GM13976 (cell line): ENCODE measurements at places on chromosomes 12 and 14.
A peak's percentile ranks its signal among the peaks of the same experiment; 100 is the strongest.

DNA sequence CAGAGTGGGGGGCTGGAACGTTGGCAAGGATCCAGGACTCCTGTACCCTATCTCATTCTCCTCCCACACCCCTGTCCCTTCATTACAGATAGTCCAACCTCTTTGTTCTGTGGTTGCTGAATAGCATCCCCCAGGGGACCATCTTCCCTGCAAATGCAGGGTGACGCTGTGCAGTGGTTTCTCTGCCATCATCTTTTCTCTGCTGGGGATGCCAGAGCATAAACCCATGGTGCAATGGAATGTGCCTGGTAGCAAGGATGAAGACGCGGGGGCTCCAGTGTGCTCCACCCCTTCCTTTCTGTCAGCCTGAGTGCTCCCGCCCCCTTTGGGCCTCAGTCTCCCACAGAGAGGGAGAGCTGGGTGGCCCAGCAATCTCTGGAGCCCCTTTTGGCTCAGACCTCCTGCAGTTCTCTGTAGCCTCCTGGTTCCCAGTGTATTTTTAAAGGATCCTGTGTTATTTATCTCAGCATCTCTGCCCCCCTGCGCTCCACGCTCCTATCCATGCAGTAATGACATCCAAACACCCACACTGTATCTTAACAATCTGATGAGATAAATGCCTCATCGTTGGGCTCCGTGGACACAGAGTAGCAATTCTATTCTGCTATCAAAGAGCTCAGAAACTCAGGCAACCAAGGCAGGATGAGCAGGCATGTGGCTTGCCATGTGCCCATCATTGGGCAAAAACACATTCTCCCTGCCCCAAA, 212.8 kb downstream of the CACNA1C start:
- no peak for DNase-seq

DNA sequence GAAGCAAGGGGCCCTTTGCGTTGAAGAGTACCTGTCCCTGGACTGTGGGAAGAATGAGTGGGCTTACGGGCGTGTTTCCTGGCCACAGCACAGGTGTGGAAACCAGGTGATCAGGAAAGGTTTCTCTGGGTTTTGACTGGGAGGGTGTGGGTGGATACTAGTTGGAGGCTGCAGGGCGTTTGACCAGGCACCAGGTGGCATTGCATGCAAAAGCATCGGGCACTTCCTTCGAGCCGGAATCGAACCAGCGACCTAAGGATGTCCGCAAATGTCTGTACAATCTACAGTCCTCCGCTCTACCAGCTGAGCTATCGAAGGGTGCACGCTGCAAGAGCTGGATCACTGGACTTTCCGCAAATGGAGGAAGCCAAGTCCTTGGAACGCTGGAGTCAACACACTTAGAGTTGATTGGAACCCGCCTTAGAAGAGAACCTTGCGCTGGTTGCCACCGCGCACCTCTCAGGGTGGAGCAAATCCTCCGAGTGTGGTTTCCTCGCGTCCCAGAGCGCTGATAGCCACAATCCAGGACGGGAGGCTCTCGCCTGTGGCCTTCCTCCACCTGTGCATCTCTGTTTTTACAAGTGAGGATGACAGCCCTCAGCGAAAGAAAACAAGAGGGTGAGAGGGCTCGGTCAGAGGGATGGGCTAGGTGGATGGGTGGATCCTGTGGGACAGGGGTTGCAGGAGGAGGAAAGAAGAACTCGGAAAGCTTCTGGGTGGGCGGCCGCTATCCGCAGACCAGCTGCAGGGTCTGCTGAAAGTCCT, 21.2 kb upstream of the RNASE4 start:
- peak; percentile 63 for DNase-seq

- no peak for DNase-seq
These were observed 37.3 kb downstream of the VDR start for GRCh38 chr12:47867495-47867941.

DNA sequence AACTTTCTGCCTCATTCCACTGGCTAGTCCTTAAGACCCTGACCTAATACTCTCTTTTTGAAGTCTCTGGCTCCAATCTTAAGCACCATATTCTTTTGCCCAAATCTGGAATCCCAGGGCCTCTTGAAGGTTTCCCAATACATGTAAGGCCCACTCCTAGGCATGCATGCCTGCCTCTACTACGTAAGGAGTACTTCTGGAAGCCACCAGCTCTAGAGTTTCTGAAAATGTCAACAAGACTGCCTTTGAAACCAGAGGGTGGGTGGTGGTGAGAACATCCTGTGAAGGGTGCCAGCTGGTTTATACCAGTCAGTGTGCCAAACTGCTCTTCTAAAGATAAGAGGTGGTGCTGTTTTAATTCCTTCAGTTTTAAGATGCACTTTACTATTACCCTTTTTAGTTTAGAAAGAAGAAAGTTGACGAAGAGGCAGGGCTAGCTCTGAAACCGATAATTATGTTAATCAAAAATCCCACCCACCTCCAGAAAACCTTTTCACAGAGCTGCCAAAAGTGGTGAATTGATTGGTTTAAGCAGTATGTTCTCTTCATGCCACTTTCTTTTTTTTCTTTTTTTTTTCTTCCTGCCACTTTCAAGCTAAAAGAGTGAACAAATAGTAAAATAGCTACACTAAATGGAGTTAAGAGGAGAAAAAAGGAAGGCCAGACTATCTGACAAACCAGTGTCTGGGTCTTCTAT, 8.7 kb upstream of the WDR89 start:
- no peak for DNase-seq

DNA sequence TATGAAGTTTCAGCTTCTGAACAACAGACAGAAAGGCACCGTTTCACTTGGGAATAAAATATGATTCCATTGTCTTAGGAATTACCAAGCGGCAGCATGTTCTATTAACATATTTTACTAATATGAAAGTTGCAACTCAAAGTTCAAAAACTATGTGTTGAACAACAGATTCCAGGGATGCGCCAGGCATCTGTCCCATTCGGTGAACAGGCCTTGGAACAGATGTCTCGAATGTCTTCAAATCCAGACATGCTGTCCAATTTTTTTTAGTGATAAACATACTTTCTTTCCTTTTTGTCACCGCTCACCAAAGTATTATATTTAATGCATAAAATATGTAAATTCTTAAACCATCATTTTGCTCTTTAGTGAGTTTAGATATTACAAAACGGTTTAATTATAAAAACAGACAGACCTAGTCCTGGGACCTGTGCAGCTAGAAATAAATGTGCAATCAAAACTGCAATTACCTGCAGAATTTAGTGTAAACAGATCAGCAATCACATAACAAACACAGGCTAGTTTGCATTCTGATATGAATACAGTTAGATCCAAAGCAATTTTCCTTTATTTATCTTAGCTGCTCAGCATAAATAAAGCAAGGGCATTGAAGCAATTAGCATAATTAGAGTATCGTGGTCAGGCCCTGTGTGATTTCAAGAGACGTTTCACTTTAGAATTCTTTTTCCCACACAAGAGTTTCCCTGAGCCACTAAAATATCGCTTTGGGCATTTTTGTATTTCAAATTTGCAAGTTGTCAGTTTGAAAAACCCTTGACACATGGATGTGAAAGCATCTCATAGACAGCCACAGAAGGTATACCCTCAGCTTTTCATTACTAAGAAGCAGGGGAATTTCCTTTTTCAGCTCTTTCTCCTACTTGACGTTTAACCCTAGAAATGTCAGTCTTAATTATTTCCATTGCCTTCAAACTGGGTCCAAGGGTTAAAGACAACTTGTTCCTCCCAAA, 420.8 kb downstream of the EGLN3 start:
- no peak for DNase-seq
